ENCODE measurements at places on chromosomes 7 and 10.

- no peak for DNase-seq
Measured at GRCh38 chr7:9945131-9945530, 1028.5 kb upstream of the PHF14 start.

- no peak for DNase-seq
Measured at GRCh38 chr10:111745982-111746381, 437.6 kb downstream of the GPAM start.

- no peak for DNase-seq
Measured at GRCh38 chr10:87705339-87705738, 45.7 kb downstream of the PAPSS2 start.

DNA sequence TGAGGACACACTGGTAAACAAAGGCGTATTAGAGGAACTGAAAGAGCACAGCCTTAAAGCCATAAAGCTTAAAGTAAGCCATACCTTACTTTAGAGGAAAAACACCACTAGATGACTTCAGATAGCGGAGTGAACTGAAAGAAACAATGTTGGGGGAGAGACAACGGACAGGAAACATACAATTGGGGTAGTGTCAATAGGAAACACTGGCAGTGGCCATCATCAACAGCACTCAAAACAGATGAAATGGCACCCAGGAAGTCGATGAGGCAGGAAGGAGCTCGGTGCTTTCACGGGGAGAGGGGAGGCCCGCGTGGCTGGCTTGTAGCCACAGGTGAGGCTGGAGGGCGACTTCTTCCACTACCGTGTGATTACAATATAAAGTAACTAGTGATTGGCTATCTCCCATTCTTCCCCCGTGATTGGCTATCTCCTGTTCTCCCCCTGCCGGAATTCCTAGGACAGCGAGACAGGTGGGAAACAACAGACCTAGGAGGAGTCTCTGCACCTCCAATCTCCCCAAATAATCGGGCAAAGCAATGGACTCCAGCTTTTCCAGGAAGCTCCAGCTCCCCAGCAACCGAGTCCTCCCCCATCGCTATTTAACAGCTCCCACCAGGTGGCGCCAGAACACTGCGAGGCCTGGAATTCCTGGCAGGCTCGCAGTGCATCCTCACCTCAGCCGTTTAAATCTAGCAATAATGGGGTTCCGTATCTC, 2.4 kb upstream of the TAS2R38 start:
- peak; percentile 80 for DNase-seq
